GM12878 (cell line): ENCODE measurements at places on chromosomes 1 and 21. TPM values are rescaled to one million over a fixed set of nuclear protein-coding genes. Genes with fewer than 3 reads are reported as not detected.

Gene LYPD8
- total RNA-seq = not detected in 2 replicates

Gene ANKRD34A
- 3.5 and 5.2 TPM in 2 replicates for total RNA-seq

DNA sequence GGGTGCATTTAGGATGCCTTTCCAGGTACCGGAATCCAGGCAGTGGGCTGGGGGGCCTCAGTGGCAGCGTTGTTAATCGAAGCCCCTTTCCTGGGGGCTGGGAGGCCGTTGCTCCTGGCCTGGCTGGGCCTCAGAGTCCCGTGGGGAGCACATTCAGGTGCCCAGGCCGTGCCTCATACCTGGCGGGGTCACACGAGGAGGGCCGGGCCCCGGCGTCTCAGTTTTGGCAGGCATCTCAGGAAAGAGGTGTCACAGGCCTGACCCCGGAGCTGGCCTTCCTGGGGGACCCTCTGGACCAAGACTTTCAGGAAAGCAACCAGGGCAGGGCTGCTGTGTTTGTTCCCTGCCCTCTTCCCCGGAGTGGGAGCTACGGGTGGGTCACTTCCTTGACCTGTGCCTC is 4.1 kb downstream of the NBL1 start:
- DNase-seq = no peak

DNA sequence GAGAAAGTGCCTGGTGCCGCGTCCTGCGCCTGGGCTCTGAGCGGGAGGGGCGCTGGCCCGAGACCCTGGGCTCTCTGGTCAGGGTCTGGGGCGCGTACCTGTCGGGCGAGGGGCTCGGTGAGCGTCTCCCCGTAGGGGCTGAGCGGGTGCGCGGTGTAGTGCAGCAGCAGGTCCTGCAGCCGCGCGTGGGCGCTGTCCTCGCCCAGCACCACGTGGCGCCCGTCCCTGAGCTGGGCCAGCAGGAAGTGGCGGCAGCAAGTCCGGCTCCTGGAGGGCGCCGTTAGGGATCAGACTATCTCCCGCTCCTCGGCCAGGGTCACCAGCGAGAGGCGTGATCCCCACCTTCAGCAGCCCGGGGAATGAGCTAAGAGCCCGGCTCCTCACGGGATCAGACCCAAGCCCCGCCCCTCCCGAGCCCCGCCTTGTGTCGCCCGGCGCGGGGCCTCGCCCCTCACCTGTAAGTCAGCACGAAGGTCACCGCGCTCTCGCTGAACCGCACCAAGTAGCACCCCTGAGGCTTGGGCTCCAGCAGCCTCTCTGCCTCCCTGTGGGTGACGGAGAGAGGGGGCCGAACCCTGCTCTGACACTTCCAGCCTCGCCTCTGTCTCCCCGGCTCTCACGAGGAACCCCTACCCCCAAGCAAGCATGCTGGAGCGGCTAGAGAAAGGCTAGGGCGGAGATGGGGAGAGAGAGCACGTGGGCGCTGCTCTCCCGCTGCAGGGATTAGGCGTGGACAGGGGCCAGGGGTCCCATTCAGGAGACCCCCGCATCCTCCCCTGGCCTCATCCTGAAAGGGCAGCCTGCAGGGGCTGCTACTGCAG is 2.7 kb downstream of the SH2D2A start:
- DNase-seq = no peak

- no peak for DNase-seq
Observed at GRCh38 chr1:21586846-21587601, 77.8 kb downstream of the ALPL start.

- no peak for DNase-seq
Observed at GRCh38 chr1:17948594-17948993, 159.0 kb upstream of the IGSF21 start.

- DNase-seq = no peak
Observed at GRCh38 chr1:48371598-48371997, 100.4 kb downstream of the SPATA6 start.

DNA sequence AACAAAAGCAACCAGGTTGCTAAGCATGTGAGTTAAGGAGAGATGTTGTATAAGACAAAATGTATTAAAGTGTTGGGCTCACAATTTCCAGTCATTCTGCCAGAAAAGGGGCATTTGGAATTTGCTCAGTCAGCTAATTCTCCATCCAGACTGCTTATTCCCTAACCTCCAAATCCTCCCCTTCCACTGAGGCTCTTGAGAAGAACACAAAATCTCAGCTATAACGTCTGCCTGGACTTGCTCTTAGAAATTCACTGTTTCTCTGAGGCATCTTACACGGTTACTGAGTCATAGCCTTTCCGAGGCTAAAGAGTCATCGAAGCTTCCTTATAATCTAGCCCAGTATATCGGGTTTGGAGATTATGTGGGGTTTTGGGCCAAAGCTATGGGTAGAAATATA is 548.2 kb upstream of the ADGRL4 start:
- no peak for DNase-seq
